ENCODE measurements at places on chromosomes 4 and X.

DNA sequence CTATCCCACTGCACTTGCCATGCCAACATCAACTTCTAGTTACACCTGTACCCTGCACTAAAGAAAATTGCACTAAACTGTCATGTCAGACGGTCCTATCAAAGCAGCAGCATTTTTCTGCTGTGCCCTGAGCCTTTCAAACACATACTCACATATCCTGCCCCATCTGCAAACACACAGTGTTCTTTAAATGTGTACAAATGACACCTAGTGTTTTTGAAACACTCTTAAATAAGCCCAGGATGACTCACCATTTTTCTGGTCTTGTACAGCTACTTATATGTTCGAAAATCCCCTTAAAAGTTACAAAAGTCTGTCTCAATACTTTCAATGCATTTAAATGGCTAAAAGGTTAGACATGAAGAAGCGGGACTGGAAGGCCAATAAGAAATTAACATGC, 346.7 kb upstream of the PPARGC1A start:
- no peak for DNase-seq

GRCh38 chrX:40564447-40564846, 16.3 kb upstream of the ATP6AP2 start:
- no peak for DNase-seq

DNA sequence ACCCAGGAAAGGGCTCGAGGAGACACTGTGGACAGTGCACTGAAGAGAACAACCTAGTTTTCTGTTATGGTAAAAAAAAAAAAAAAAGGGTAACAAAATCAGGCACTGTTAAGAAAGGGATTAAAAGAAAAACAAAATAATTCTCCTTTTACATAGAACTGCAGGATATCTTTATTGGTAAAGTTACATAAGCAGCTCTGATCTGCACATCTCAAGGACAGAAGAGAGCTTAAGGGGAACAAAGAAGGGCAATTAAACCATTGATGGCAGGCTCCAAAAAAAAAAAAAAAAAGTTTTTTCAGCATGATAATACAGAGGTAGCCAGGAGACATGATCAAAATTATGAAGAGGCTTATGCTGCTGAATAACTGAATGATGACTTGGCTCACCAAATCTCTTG, 85.0 kb downstream of the HDAC8 start:
- no peak for DNase-seq

DNA sequence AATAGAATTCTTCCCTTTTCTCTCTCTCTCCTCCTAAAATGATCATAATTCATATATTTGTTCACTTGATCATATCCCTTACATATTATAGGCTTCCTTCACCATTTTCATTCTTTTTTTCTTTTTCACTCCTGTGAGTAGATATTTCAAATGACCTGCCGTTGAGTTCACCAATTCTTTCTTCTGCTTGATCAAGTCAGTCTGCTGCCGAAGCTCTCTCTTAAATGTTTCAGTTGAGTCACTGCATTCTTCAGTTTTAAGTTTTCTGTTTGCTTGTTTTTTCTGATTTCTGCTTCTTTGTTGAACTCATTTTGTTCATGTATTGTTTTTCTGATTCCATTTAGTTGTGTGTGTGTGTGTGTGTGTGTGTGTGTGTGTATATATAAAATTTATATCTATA, 354.3 kb downstream of the GPAT3 start:
- DNase-seq: no peak

- no peak for DNase-seq
These were observed 219.1 kb upstream of the AMOT start for GRCh38 chrX:113059714-113060113.
